ENCODE measurements at places on chromosomes 3 and 15.
A peak's percentile ranks its signal among the peaks of the same experiment; 100 is the strongest.

DNA sequence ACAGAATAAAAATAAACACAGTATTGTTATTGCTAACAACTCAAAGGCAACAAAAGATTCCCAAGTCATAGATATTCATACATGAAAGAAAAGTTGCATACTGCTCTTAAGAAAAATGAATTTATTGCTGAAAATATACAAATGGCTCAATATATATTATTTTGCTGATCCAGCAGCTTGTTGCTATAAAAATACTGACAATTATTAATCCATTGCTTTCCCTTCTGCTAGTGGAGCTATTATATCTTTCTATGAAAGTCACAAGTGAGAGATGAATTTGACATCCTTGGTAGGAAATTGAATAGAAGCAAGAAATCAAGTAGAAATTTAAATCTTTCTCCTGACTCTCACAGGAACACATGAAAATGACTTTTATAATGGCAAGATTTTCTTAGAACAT is 179.2 kb upstream of the MBNL1 start:
- DNase-seq, result no peak

GRCh38 chr15:67304778-67305177 is 50.2 kb downstream of the IQCH start:
- DNase-seq, result no peak

DNA sequence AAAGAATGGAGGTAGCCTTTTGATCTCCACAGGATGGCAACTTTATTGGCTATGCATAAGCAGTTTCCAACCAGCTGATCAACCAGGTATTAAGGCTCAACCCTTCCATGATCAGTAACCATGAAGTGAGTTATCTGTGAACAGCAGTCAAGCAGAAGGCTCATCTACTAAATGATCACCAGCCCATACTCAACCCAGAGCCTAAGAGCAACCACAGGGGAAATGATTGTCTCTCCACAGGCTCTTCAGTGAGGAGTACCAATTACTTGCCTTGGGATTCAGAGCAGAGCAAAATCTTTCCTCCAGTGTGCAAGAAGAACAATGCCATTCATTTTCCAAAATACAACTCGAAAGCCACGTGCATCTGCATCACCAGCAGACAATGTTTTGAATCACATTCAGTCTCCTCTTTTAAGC is 754.8 kb downstream of the ROBO1 start:
- DNase-seq, result no peak

DNA sequence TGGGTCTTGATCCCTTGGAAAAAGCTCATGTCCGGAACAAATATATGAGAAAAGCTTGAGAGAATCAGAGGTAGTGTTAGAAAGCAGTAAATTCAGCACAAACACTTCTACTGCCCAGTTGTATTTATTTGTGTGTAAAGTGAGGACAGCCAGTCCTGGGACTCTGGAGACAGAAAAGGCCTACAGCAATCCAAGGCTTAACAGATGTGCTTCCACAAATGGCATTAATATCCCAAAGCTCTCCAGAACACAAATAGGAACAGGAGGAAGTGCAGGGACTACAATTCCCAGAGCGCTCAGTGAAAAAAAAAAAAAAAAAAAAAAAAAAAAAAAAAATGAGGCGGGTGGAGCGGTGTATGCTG is 390 bp upstream of the AP2M1 start:
- no peak for DNase-seq

DNA sequence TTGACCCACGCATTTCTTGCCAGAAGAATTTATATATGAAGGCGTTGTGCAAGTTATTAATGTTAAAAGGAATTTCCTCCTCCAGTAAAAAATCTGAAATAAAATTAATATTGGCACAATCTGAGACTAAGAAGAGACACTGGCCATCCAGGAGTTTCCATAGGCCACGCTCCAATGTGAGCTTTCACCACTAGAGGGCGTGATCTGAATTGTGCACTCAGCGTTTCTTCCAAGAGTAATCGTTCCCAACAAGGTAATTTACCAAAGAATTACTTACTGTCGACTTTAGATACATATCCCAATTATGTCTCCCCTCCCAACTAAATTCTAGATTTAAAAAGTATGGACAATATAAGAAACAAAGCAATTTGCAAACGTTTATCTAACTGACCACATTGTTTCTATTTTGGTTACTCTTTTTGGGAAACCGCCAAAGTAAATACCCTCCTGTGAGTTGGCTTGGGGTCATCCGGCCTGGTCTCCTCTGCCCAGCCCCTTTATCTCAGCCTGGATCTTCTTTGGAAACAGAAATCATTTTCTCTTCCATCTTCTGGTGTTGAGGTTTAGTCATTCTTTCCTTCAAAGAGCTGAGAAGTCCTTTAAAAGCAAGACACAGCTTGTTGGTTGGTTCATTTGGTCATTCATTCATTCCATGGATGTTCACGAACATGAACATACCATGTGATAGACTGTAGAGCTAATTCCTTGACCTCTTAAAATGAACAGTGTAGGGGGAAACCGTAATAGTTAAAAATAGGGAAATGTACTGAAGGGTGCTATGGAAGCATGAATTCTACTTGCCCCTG is 26.2 kb downstream of the POLR2M start:
- DNase-seq, result peak; percentile 7

DNA sequence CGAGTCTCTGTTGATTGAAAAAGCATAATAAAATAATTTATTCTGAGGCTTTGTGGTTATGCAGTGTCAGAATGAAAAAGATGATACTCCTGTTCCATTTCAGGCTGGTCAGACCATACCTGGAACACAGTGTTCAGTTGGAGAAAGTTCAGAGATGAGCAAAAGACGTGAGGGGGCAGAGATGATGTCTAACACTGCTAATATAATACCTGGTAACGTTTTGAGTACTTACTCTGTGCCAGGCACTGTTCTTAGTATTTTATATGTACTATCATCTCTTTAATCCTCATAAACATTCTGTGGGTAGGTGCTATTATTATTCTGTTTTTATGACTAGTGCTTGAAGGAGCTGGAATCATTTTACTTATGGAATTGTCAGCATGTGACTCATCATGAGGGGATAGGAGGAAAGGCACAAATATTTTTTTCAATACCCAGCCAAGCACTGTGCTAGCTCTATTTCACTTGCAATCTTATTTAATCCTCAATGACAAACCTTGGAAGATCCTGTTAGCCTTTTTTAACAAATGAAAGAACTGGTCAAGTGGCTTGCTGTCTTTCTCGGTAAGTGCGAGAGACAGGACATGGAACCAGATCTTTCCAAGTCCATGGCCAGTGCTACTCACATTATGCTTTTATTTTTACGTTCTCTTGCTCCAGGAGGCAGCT is 31.8 kb downstream of the IQGAP1 start:
- no peak for DNase-seq

DNA sequence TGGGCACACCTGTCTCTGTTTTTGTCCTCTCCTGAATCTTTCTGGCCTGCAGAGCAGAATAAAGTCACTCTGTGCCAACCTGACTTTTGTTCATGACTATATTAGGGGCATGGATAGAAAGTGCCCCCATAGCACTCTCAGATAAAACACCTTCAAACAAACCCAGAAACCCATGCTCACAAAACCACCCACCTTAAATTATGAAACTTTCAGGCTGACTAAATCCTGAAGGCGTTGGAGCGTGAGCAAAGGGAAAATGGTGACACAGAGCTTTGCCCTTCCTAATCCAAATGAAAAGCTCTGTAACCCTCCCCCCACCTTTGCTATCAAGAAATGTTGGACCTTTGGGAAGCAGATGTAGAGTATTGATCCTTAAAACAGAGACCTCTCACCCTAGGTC is 138.9 kb downstream of the IGF1R start:
- peak; percentile 62 for DNase-seq

- DNase-seq, result no peak
These were observed 58.1 kb upstream of the CD200R1L start for GRCh38 chr3:112904786-112905185.

- DNase-seq, result peak; percentile 14
These were observed 381.0 kb downstream of the SOX2 start for GRCh38 chr3:182092662-182093262.

- DNase-seq, result no peak
These were observed 188.7 kb downstream of the UBE3A start for GRCh38 chr15:25250011-25250596.

GRCh38 chr3:40583691-40584090 is 58.9 kb downstream of the ZNF621 start:
- DNase-seq, result no peak

DNA sequence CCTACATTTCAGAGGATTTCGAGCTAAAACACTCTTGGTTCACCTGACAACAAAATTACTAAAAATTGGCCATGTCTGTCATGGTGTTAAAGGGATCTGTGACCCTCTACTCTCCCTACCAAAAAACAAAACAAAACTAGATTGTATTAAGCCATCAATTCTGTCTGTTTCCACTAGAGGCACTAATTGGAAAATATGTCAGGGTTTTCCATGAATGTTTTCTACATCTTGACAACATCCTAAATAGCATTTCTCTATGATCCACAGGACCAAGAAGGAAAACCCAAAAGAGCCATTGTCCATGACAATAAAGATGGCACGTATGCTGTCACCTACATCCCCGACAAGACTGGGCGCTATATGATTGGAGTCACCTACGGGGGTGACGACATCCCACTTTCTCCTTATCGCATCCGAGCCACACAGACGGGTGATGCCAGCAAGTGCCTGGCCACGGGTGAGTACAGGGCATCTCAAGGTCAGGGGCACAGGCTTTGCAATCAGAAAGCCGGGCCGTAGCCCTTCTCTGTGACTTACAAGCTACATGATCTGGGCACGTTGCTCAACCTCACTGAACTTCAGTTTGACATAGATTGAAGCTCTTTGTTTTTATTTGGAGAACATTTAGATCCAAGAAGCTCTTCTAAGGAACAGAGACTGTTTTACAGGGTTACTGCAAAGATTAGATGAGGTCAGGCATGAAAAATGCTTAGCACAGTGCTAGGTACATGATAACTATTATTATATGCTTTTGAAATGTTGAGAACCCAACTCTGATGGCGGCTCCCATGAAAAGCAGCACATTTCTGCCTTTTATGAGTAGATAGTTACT is 74.8 kb downstream of the DNASE1L3 start:
- no peak for DNase-seq

DNA sequence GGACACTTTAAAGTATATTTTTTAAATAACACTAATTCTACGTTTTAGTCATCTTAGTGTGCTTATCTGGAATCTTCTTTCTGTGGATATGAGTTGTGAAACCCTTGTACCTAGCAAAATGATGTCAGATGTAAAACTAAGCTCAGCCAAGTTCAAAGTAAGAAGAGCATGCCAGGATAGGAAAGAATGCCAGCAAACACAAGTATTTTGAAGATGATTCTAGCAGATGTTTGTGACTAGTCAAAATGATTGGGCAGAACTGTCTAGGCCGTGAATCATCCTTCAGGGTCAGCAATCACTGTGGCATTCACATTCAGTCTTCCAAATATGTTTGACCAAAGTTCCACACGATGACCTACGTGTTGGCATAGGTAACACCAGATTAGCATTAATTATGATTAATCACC is 5.4 kb upstream of the PLOD2 start:
- DNase-seq, result no peak

GRCh38 chr15:62607114-62607462 is 435.5 kb upstream of the TPM1 start:
- no peak for DNase-seq

DNA sequence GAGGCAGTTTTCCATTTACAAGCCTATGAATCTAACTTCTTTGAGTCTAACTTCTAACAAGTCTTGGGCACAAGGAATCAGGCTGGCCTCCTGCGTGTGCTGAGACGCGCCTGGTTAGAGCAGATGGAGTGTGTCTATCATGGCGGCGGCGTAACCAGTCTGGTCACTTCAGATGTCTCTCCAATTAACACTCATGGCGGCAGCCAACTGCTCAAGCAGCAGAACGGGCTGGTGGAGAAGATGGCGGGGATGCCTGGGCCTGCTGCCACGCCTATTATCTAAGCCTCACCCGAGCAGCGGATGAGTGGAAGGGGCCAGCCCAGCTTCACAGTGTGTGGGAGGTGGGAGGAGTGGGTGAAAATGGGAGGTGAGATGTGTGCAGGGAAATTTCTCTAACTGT is 246.4 kb upstream of the TPRG1 start:
- DNase-seq, result no peak

DNA sequence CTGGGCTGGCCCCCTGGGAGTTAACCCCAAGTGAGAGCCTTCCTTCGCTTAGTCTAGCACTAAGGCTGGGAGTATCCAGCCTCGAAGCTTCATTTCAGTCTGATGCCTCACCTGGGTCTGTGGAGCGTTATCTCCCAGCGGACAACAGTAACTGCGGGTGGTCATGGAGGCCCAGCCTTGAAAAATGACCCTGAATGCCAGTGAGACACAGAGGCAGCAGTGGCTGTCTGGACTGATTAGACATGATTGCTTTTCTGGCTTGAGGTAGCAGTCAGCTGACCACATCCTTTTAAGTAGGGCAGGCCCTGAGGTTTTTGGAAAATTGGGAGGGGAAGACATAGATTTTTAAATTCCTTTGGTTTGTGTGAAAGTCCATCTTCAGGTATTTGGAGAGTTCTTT is 28.2 kb upstream of the TRIM59 start:
- no peak for DNase-seq

GRCh38 chr15:66829551-66830121 is 127.6 kb downstream of the SMAD6 start:
- DNase-seq, result no peak

- no peak for DNase-seq
These were observed 4.2 kb downstream of the CAV3 start for GRCh38 chr3:8737823-8738222.

Data from inflammatory macrophage treated with lipopolysaccharide for 1 hour (primary cell).